Stimulated activated CD4-positive, alpha-beta T cell treated with anti-CD3 and anti-CD28 coated beads, Interleukin-1b, Interleukin-23, amount 100 ng/mL, for 24 hours (primary cell): ENCODE measurements at places on chromosomes 4 and X.

GRCh38 chr4:159002950-159003349 is 99.9 kb upstream of the RAPGEF2 start:
- no peak for DNase-seq

DNA sequence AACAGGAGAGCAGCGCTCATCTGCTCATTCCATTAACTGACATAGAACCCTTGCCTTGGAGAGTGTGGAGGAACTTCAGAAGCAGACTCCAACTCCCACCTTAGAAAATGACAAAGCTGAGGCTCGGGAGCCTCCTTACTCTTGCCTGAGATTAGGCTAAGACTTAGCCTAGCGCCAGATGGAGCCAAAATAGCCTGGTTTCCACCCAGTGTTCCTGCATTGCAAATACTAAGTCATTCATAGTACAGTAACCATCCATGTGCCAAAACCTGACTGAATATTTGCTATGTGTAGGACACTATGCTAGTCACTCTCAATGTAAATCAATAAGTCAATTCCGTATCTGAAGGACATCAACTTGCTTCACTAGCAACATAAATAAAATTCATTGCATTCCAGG is 387.4 kb upstream of the CPEB2 start:
- no peak for DNase-seq

DNA sequence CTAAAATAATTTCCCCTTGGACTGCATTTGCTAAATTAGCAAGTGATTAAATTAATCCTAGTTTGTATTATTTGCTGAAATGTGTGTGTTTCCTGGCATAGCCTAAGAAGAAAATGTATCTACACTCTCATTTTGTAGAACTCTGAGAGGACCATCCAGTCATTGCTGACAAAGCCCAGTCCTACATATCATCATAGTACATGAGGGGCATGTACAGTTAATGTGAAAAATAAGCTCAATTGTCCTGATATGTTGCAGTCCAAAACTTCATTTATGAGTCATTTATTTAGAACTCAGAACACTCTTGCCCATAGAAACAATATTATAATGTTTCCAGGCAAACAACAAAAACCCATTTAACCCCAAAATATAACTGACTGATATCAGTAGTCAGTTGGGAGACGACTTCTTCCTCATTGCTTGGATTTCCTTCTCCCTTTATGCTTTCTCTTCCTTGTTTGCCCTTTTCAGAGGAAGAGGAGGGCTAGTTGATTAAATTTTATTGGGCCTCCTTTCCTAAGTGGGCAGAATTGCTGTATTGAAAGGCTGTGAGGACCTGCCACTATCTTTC is 26.9 kb upstream of the BBS12 start:
- DNase-seq: no peak

- no peak for DNase-seq
Observed at GRCh38 chr4:102037566-102037965, 247.0 kb downstream of the BANK1 start.

GRCh38 chr4:27684610-27685011 is 824.0 kb downstream of the STIM2 start:
- DNase-seq: no peak

- DNase-seq: no peak
Observed at GRCh38 chrX:41868392-41868977, 54.9 kb downstream of the CASK start.

- peak; percentile 45 for DNase-seq
Observed at GRCh38 chrX:46796574-46797191, 37.8 kb upstream of the SLC9A7 start.

DNA sequence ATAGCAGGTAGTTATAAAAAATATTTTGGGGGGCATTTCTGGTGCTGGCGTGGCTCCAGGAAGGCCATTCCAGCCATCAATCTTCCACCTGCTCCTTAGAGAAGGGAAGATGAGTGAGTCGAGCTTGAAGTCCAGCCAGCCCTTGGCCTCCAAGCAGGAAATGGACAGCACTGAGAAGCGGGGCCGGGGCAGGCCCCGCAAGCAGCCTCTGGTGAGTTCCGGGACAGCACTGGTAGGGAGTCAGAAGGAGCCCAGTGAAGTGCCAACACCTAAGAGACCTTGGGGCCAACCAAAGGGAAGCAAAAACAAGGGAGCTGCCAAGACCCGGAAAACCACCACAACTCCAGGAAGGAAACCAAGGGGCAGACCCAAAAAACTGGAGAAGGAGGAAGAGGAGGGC is 29.2 kb upstream of the COX18 start:
- DNase-seq: no peak

DNA sequence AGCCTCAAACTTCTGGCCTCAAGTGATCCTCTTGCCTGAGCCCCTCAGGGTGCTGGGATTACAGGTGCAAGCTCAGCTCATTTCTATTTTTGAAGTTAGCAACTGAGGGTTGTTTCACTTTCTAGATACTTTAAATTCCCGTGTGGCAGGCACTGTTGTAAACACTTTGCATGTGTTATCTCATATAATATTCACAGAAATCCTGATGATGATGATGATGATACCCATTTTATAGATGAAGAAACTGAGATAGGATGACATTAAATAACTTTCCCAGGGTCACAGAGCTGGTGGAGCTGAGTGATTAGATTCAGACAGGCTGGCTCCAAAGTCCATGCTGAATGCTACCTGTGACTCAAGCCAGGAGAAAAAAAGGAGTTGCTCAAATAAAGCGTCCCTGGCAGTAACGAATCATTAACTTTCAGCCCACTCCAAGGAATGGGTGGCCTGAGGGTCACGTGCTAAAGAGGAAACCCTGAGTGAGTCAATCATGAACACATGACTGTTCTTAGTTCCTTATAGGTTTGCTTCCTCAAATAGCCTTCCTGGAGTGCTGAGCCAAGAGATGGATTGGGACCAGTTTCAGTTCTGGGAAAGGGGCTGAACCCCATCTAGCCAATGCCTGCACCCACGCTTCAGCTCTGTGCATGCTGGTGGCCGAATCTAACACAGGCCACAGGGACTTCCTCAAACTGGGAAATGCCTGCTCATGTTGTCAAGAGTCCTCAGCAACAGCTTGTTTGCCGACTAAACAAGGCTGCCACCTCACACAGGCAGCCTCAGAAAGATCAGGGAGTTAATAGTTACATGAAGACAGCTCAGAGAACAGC is 52.8 kb downstream of the RBM47 start:
- no peak for DNase-seq

GRCh38 chr4:114601304-114602052 is 2.9 kb downstream of the UGT8 start:
- DNase-seq: no peak

DNA sequence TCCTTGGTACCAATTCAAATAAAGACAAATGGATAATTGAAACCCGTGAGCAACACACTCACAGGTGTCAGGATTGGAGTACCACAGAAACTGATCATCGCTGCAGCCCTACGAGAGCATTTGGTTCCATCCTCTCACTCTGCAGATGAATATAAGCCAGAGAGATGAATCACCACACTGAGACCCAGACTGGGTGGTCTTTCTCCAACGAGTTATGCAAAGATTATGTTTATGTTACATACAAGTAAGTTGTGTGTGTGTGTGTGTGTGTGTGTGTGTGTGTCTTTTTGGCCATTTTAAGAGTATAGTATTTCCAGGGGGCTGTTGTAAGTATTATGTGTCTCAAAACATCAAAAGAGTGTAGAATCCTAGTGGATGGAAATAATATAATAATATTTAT is 329.5 kb upstream of the ZFP42 start:
- no peak for DNase-seq

DNA sequence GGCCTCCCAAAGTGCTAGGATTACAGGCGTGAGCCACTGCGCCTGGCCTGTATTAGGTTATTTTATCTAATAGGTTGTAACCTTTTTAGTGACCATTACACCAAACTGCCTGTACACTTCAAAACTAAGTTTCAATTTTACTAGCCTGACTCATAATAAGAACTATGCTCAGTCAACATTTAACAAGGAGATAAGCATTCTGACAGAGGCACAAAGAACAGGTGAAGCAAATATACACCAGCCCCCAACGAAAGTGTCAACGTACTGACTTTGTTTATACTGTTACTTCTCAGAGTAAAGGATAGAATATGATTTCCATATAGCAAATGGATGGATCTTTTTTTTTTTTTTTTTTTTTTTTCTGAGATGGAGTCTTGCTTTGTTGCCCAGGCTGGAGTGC is 62.8 kb downstream of the SHISA3 start:
- no peak for DNase-seq

DNA sequence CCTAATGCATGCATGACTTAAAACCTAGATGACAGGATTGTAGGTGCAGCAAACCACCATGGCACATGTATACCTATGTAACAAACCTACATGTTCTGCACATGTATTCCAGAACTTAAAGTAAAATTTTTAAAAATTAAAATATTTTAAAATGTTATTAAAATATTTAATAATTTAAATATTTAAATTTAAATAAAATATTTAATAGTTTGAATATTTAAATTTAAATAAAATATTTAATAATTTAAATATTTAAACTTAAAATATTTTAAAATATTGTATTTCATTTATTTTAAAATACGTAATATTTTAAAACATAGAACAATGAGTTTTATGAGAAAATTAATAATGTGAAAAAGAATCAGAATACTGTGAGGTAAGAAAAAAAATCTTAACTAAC is 117.9 kb downstream of the SLC39A8 start:
- no peak for DNase-seq

GRCh38 chrX:137354851-137355250 is 211.1 kb upstream of the ZIC3 start:
- no peak for DNase-seq

GRCh38 chrX:49754233-49754857 is 58.6 kb upstream of the PAGE1 start:
- DNase-seq: peak; percentile 12

- no peak for DNase-seq
Observed at GRCh38 chrX:65723706-65724105, 56.3 kb downstream of the MSN start.

DNA sequence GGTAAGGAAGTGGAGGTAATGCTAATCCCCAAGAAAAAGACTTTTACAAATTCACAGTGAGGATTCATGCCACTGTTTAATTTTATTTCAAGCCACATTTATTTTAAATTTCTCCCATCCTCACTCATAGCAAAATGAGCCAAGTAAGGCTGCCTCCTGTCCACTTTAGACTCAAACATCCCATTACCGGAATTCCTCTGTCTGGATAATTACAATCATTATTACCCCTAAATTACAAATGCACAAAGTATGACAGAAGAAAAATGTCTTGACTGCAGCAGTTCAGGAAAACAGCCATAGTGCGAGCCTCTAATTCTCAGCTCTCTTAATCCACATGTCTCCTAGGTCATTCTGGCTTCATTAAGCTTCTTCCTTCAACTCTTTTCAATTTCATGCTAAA is 57.0 kb downstream of the MAPK10 start:
- no peak for DNase-seq

DNA sequence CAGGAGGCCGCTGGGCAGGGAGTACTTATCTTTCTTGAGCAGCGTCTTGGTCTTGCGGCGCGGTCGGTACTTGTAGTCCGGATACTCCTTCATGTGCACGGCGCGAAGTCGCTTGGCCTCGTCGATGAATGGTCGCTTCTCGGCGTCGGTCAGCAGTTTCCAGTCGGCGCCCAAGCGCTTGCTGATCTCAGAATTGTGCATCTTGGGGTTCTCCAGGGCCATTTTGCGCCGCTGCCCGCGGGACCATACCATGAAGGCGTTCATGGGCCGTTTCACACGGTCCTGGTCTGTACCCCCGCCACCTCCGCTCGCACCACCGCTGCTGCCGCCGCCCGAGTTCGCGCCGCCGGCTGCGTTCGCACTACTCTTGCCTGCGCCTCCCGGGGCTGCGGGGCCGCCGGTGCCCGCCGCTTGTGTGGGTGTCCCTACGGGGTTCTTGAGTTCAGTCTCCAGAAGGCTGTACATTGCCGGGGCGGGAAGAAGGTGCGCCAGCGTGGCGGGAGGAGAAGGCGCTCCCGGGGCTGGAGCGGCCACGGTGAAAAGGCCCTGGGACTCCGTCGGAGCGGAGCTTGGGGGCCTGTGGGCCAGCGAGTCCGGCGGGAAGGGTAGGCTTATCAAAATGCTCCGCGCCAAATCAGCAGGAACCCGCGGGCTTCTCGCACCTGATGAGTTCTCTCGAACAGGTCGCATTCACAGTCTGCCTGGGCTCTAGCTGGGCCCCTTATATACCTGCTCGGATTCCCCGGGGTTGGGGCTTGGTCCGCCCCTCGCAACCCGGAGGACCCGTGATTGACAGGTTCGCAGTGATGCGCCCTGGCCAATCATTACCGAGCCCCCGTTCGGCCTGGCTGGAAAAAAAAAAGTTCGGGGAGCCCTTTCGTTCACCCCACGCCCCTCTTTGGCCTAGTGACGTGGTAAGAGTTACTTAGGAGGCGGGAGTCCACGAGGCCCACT is at the start of gene SOX3:
TSS of gene SOX3 (minus strand) at position 699 of the 954 bp plus-strand sequence. CDS start at position 690, 9 bp downstream.
- DNase-seq: no peak

- DNase-seq: no peak
Observed at GRCh38 chr4:163591614-163592020, 97.1 kb downstream of the TMA16 start.
